GM12891 (cell line): ENCODE measurements at places on chromosomes 7 and 10.

GRCh38 chr10:130924138-130924819, 387.2 kb downstream of the TCERG1L start:
- no peak for DNase-seq

DNA sequence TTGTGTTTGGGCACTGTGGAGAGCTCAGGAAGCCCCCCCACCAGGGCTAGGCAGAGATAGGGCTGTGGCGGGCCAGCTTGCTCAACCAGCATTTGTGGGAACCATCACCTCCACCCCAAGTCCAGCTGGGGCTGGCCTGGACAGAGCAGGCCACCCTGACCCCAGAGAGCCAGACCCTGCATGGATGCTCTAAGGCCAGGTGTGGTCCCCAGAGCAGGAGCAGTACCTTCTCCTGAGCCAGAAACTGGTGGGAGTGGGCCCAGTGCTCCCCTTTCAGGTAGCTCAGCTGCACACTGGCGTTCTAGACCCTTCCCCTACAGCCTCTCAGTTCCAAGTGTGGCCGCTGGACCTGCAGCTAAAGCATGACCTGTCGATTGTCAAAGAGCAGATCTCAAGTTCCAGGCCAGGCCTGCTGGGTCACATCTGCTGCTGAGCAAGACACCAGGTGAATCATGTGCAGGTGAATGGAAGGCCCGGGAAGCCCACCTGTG, 57.2 kb downstream of the RASGEF1A start:
- no peak for DNase-seq

DNA sequence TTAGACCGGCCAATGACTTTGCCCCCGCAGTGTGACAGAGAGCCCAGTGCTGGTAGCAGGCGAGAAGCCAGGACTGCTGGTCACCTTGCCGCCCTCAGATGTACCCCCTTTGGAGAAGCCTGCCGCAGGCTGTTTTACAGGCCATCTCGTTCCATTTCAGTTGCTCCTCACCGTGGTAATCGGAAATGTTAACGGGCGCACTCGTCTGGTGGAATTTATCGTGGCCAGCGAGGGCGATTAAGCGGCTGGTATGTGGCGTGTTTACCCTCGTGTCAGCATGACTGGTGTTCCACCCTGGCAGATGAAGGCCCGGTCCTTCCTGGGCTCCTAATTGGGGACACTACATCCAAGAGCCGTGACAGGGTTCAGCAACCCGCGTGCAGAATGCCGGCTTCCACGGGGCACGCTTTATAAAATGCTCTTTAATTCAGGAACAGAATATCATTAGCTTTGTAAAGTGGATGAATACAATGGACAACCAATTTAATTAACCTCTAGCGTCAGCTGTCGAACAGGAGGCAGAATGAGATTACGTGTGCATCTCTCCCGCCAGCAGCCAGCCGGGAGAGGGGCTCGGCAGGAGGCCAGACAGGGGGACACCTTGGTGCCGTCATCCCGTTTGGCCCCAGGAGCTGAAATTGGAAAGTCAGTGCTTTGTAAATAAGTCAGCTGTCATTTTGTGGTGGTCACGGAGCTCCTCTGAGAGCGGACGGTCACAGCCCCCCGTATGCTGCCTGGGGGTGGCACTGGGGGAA, 108.3 kb downstream of the NKX6-2 start:
- DNase-seq, result no peak

GRCh38 chr7:1693991-1694524, 24.0 kb downstream of the ELFN1 start:
- peak; percentile 1 for DNase-seq

GRCh38 chr10:103923502-103923901, 5.5 kb upstream of the STN1 start:
- DNase-seq, result no peak

GRCh38 chr10:132571650-132572544, 34.3 kb downstream of the INPP5A start:
- DNase-seq, result peak; percentile 63

GRCh38 chr7:138000081-138000701, 1.7 kb downstream of the CREB3L2 start:
- no peak for DNase-seq

DNA sequence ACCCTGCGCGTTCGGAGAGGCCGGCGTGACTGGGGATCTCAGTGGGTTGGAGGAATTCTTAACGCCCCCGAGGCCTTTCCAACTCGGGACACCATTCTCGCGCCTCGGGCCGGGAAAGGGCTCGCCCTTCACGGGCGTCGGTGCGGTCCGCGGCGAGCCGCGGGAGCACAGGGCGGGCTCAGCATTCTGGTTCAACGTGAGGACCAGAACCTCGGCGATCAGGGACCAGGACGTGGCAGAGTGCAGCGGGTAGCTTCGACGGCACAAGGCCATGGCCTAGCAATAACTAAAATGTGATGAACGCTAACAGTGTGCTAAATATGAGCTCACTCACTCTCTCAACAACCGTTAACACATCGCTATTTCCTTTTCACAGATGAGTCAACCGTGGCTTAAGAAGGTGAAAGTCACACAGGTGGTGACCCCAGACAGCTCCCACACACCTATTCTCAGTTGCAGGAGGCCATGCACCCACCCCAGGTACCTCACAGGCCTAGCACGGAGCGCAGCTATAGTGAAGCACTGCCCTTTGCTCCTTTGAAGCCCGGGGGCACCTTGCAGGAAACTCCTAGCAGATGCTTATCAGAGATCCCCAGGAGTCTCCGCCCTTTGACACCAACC, 4.5 kb upstream of the EMX2 start:
- no peak for DNase-seq

- no peak for DNase-seq
Observed at GRCh38 chr10:131093795-131094366, 217.6 kb downstream of the TCERG1L start.

DNA sequence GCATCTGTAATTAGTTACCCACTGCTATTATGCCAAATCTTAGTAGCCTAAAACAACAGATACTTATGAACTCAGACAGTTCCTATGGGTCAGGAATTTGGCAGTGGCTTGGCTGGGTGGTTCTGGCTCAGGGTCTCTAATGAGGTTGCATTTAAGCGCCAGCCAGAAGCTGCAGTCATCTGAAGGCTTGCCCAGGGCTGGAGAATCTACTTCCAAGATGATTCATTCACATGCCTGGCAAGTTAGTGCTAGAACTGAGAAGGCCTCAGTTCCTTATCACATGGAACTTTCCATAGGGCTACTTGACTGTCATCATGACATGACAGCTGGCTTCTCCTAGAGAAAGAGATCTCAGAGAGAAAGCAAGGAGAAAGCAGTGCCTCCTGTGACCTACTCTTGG, 121.3 kb downstream of the AVL9 start:
- DNase-seq, result no peak

DNA sequence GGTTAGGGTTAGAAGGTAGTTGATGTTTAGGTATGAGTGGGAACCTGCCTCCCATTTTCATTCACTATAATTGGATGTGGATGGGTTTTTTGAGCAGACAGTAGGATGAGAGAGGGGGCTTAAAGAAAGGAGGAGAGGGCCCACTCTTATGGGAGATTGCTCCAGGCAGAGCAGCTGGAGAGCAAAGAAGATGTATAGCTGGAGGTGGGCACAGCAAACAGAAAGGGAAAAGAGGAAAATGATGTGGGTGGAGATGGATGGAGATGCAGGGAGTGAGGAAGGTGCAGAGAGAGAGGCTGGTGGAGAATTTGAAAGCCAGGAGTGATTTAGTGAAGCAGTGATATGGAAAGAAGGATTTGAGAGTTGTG, 29.9 kb downstream of the LSMEM1 start:
- no peak for DNase-seq

DNA sequence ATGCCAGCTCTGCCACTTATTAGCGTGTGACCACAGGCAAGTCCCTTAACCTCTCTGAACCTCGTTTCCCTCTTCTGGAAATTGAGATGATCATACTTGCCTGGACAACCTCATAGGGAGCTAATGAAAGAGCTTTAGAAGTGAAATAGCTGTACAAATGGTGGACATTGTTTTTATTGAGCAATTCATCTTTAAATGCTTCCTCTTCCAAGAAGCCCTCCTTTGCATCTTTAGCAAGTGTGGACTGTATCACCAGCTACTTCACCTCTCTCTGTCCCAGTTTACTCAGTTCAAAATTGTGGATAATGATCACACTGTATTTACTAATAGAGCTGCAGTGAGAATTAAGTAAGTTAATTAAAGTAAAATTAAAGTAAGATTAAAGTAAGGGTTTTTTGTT, 61.7 kb downstream of the CDH23 start:
- DNase-seq, result no peak

DNA sequence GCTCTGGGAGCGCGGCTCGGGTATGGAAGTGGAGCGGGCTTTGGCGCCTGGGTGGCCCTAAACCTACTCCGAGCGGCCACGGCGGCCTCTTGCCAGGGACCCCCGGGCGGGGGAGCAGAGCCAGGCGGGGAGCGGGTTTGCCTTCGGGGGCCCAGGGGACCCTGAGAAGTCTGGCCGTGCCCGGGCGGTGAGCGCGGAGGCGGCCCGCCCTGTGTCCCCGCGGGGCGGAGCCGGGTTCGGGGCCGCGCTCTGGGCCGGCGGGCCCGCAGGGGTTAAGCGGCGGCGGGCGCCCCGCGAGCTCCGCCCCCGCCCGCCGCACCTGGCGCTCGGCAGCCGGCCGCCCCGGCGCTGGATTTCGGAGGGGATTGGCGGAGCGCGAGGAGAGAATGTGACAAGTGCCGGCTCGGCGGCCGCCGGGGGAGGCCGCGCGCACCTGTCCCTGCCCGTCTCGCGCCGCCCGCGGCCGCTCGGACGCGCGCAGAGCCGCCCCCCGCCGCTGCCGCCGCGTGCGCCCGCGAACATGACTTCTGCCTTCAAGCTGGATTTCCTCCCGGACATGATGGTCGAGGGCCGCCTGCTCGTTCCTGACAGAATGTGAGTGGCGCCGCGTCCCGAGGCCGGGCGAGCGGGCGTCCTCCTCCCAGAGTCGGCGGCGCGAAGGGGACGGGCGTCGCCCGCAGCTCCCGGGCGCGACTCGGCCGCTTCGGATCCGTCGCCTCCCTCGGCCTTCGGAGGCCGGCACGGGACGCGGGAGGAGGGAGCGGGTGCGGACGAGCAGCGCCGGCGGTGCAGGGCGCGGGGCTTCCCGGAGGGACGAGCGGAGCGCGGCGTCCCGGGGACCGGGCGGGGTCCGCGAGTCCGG, at the start of gene CELF2:
CELF2 (plus strand) TSS at position 303 of the 862 bp plus-strand sequence; CDS start at position 521, 218 bp downstream.
- DNase-seq, result peak; percentile 50

- DNase-seq, result no peak
Observed at GRCh38 chr7:136528329-136528728, 340.1 kb upstream of the CHRM2 start.

DNA sequence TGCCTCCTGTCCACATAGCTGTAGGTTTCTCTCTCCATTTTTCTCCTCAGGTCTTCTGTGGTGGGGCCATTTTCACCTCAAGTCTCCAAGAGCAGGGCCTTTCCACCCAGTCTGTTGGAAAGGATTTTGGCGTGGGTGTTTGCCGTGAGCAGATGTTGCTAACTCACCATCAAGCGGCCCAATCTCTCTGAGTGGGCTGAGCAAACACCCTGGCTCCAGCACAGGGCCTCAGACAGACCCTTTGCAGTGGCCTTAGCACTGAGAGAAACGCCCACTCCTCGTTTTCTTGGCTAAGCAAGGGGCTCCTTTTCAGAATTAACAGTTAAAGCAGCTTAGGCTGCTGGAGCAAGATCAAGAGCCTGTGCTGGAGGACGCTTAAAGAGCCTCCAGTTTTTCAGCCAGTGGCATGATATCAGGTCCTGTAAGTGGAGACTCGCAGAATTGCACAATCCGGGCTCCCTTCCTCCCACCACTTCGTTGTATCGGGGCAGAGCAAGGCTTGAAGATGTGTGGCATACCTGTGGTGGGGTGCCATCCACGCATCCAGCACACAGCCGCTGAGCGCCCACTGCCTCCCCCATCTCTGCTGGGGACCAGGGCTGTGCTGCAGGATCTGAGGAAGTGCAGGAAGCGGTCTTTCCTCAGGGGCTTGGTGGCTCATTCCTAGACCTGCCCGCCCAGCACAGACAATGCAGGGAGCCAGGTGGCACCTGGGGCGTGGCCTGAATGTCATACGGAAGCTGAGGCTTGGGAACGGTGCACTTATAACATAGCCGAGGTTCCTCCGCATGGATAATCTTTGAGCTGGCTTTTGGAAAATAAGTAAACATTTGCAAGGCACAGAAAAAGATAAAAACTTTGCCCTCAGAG, 142.7 kb downstream of the ADARB2 start:
- no peak for DNase-seq

DNA sequence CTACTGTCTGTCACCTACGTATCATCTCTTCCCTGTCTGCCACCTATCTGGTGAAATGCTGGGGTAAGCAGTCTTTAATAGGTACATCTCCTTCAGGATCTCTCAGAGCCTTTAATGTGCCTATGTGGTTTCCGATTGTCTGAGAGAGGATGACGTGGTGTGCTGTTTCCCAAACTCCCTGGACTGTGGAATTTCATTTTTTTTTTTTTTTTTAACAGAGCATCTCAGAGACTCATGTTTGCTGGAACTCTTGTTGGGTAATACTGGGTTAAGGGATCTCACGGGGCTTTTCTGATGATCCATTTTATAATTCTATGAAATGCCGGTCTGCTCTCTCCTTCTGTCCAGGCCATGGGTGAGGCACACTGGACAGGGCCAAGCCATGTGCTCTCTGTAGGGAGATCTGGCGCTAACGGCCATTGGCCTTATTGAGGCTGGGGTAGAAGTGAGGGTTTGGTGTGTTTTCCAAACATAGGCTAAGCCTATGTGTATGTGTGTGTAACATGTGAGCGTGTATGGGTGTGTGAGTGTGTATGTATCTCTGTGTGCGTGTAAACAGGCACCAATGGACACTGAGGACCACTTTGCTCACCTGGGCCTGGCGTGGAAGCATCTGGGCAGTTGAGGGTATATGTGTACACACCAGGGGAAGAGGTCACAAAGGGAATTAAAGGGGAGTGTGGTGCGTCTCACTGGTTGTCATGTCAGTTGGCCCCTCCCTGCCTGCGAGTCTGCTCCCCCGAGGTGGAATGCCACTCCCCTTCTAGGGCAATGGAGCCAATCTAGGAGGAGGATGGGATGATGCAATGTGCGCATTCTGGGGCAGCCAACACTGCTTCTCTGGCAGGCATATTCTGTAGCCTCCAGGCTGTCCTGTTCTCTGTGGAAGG, 7.8 kb downstream of the ADRA2A start:
- DNase-seq, result no peak

GRCh38 chr10:78628976-78629375, 439.8 kb upstream of the ZMIZ1 start:
- DNase-seq, result no peak

- no peak for DNase-seq
Observed at GRCh38 chr7:116571552-116571951, 46.7 kb downstream of the CAV1 start.

DNA sequence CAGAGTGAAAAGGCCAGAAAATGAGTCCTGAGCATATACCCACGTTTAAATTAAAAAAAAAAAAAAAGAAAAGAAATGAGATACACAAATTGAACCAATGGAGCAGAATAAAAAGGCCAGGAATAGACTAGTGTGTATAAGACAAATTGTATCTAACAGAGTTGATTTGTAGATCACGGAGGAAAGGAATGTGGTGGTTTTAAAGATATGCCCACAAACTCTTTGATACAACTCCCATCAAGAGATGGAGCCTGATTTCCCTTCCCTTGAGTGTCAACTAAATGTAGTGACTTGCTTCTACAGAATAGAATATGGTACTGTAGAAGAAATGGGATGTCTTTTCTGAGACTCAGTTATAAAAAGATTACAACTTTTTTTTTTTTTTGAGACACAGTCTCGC, 10.4 kb downstream of the SYPL1 start:
- no peak for DNase-seq
